ENCODE measurements at places on chromosomes 13 and 19.

- DNase-seq, result no peak
- peak overlapping the region; percentile 0 for H3K27ac ChIP-seq
- peaks cover 12% of the 10 kb centered on the region for H3K4me1 ChIP-seq
- H3K36me3 ChIP-seq, result no peaks in the 10 kb centered on the region
- H3K4me3 ChIP-seq, result no peak overlapping the region
- H3K27me3 ChIP-seq, result no peaks in the 10 kb centered on the region
Observed at GRCh38 chr19:42497492-42498168, 30.7 kb downstream of the CEACAM1 start.

DNA sequence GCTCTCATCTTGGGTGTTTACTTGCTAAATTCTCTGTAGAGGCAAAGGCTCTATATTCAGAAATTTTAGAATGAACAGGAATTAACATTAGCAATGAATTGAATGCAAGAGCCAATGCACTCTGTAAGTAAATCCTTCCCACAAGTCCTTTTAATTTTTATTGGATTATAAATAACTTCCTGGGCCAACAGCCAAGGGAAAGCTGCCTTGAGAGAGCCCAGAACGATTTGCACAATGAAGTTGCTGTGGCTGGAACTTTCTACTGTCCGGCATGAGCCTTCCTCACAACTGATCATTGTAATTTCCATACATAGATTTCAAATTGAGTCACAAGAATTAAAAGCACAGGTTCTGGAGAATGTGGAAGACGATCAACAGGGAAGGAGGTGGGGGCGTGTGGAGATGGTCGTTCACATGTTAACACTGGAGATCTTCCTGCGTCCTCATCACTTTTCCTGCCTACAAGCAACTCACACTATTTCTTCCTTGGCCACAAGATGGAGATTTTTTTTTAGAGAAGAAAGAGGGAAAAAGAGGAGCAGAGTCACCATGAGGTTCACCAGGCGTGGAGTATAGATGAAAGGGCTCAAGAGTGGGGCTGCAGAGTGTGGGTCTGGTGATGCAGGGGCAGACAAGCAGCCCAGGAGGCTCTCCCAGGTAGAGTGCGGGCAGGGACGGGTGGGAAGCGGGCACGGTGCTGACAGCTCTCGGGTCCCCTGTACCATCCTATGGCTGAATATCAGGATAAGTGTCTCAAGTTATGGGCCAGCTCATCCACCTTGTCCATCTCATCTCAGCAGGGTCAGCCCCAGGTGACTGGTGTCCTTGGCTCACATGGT lies 110.7 kb downstream of the SOX1 start:
- no peaks in the 10 kb centered on the region for H3K36me3 ChIP-seq
- H3K4me3 ChIP-seq, result no peak overlapping the region
- no peak overlapping the region for H3K27ac ChIP-seq
- H3K4me1 ChIP-seq, result no peaks in the 10 kb centered on the region
- H3K27me3 ChIP-seq, result peaks cover 4% of the 10 kb centered on the region

DNA sequence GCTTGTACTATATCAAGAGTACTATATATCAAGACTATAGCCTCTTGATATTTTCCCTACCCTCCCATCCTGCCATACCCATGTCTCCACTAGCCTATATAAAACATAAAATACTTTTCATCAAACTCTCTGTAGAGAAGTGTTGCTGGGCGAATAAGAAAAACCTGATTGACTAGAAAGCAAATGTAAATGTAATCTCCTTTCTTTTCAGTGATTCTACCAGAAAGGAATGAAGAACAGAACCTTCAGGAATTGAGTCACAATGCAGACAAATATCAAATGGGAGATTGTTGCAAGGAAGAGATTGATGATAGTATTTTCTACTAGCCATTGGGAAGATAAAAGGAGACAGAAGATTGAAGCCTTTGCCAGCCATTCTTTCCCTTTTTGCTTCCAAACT lies 89.2 kb downstream of the KCNRG start:
- H3K27me3 ChIP-seq, result no peaks in the 10 kb centered on the region
- peaks cover 22% of the 10 kb centered on the region for H3K4me1 ChIP-seq
- H3K4me3 ChIP-seq, result no peak overlapping the region
- H3K27ac ChIP-seq, result no peak overlapping the region
- no peak for DNase-seq

GRCh38 chr19:1871140-1871597 lies 7.8 kb upstream of the KLF16 start:
- peaks cover 26% of the 10 kb centered on the region for H3K4me1 ChIP-seq
- H3K36me3 ChIP-seq, result peaks cover 27% of the 10 kb centered on the region
- peaks cover 3% of the 10 kb centered on the region for H3K27me3 ChIP-seq
- no peak for DNase-seq
- no peak overlapping the region for H3K4me3 ChIP-seq

DNA sequence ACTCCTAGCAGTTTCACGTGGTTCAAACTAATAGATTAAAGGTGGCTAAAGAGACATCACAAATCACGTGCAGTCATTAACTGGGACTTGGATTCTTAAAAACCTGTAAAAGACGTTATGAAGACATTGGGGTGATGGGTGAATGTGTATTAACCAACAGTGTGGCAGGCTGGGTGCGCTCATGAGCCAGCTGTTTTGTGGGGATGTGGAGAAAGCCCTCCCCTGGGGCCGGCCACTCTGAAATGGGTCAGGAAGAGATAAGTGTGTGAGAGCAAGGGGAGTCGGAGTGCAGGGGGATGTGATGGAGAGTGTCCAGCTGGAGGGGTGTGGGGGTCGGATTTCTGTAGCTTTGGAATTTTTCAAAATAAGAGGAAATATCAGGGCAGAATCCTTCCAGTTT lies 10.4 kb downstream of the UPF1 start:
- H3K27me3 ChIP-seq, result no peaks in the 10 kb centered on the region
- no peak for DNase-seq
- H3K4me1 ChIP-seq, result peaks cover 82% of the 10 kb centered on the region
- no peak overlapping the region for H3K4me3 ChIP-seq

DNA sequence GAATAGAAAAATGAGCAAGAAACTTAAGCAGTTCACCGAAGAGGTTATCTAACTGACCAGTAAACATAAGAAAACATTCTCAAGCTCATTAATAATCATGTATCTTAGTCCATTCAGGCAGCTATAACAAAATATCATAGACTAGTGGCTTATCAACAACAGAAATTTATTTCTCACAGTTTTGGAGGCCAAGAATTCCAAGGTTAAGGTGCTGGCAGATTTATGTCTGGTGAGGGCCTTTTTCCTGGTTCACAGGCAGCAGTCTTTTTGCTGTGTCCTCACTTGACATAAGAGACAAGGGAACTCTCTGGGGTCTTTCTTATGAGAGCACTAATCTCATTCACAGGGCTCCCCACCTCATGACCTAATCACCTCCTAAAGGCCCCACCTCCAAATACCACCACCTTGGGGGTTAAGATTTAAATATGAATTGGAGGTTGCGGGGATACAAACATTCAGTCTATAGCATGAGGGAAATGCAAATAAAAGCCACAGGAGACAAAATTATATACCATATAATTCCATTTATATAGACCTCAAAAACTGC lies 123.6 kb downstream of the ZAR1L start:
- no peaks in the 10 kb centered on the region for H3K36me3 ChIP-seq
- DNase-seq, result no peak
- H3K27ac ChIP-seq, result no peak overlapping the region
- peaks cover 3% of the 10 kb centered on the region for H3K27me3 ChIP-seq
- H3K4me1 ChIP-seq, result no peaks in the 10 kb centered on the region

GRCh38 chr13:98239162-98240076 lies 62.4 kb upstream of the RNF113B start:
- H3K27ac ChIP-seq, result no peak overlapping the region
- DNase-seq, result no peak
- peaks cover 5% of the 10 kb centered on the region for H3K27me3 ChIP-seq
- H3K4me3 ChIP-seq, result no peak overlapping the region
- H3K4me1 ChIP-seq, result no peaks in the 10 kb centered on the region
- H3K36me3 ChIP-seq, result no peaks in the 10 kb centered on the region

DNA sequence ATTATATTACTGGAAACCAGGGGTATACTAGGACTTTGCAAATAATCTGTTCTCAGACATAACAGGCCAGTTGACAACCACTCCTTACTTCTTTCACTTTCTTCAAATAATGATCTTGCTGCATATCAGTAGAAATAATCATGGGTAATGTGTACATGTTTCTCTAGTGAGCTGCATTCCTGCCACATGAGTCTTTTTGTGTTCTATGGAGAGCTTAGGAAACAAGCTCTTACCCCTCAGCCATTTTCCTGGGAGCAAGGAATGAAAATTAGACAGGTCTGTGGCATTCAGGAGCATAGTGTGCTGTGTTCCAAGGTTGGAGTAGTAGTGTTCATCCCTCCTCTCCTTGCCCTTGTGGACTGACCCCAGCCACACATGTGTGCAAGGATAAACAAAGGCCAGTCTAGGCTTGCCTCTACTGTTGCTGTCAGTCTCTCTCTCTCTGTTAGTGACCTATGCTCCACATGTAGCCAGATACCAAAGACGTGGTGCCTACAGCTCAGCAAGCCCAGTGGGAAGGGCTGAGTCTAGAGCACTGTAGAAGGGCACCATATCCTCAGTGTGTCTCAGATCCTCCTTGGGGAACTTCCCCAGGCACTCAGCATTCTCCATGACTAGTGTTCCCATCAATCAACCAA lies 11.5 kb upstream of the OXGR1 start:
- H3K27ac ChIP-seq, result no peak overlapping the region
- peaks cover 2% of the 10 kb centered on the region for H3K4me1 ChIP-seq
- no peak for DNase-seq
- H3K27me3 ChIP-seq, result peaks cover 39% of the 10 kb centered on the region
- H3K4me3 ChIP-seq, result no peak overlapping the region

GRCh38 chr13:75366380-75367280 lies 115.3 kb downstream of the TBC1D4 start:
- no peak for DNase-seq
- H3K36me3 ChIP-seq, result no peaks in the 10 kb centered on the region
- peak overlapping the region; percentile 16 for H3K4me3 ChIP-seq
- peaks cover 33% of the 10 kb centered on the region for H3K4me1 ChIP-seq

GRCh38 chr19:58450856-58451357 lies 515 bp upstream of the ZNF324B start:
- H3K4me1 ChIP-seq, result peaks cover 14% of the 10 kb centered on the region
- H3K4me3 ChIP-seq, result peak overlapping the region; percentile 85
- H3K36me3 ChIP-seq, result peaks cover 11% of the 10 kb centered on the region
- H3K27ac ChIP-seq, result no peak overlapping the region
- peaks cover 32% of the 10 kb centered on the region for H3K27me3 ChIP-seq
